ENCODE measurements at places on chromosomes 3 and 15.

- peak; percentile 48 for DNase-seq
Measured at GRCh38 chr15:88476635-88477060, 9.1 kb downstream of the MRPS11 start.

- peak; percentile 76 for DNase-seq
Measured at GRCh38 chr3:149621218-149622005, 36.4 kb downstream of the WWTR1 start.

GRCh38 chr15:79314811-79315210 lies 3.9 kb downstream of the TMED3 start:
- DNase-seq, result no peak

DNA sequence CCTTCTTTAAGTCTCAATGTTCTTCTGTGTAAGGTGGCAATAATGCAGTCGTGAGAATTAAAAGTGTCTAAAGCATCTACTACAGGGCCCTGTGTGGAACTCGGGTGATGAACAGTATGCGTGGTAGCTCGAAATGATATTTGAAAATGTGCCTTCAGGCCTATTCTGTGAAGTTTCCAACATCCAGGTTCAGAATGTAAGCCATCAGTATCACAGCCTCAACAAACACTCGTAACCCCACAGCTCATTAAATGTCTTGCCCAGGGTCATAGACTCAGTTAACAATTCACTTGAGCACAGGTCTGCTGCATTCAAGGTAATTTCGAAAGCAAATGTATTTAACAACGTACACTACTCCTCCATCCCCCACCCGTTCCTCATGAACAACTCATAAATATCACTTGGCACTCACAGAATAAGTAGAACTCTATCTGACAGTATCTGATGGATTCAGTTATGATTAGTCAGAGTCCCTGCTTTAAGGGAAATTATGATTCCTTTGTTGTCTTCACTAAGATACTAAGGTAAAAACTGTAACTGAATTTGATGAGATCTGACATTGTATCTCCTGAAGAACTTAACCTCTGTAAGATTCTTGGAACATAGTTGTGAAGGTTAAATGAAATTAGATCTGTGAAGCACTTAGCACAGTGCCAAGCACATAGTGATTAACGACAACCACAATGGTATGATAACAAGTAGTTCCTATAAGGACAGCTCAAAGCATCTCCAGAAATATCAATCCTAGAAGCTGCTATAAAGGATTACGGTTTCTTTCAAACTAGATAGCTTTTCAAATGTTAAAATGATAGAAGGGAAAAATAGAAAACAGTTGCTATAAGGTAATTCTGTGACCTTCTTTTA lies 642.3 kb downstream of the TBL1XR1 start:
- no peak for DNase-seq

- DNase-seq, result no peak
Measured at GRCh38 chr15:36468746-36469145, 110.7 kb upstream of the CDIN1 start.

DNA sequence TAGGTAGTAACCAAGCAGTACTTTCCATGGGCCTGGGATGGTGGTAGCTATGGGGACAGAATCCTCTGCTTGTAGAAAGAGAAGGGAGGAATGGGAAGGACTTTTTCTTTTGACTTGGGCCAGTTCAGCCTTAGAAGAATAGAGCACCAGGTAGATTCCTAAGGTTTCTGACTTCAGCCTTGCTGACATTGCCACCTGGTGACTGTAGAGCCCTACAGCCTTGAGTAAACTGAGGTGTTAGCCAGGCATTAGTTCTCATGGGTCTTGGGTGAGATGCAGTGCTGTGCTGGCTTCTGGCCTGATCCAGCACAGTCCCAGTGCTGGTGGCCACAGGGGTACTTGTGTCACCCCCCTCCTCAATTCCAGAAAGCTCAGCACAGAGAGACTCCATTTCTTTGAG lies 171.1 kb downstream of the ZBBX start:
- no peak for DNase-seq

- DNase-seq, result no peak
Measured at GRCh38 chr15:96888764-96889163, 558.3 kb downstream of the NR2F2 start.

DNA sequence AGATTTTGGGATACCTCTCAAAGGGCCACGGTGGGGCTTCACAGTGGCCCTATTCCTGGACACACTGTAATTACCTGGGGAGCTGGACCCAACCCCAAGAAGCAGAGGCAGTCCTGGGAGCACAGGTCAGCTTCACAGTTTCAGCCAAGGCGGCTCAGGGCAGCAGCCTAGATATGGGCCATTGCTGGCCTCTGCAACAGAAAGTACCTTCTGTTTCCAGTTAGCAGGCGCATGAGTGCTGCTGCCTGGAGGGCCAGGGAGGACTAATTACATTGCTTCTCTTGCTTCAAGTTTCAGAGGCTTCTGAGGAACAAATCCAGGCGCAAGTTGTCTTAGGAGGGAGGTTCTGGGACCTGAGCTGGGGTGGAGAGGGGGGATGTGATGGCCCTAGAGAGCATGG lies 13.5 kb upstream of the DUSP7 start:
- DNase-seq, result no peak

DNA sequence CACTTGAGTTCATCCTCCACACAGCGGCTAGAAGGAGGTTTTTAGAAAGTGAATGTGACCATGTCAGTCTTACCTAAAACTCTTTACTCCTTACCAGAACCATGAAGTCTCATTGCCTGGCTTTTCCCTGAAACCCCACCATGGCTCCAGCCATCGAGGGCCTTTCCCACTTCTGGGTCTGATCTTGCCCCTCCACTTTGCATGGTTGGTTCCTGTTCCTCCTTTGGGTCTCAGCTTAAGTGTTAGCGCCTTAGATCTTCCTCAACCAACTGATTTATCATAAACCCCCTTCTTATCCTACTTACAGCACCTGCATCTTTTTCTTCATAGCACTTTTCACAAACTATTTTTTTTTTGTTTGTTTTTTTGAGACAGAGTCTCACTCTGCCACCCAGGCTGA lies 45.9 kb upstream of the ULK4 start:
- DNase-seq, result no peak

- peak; percentile 93 for DNase-seq
Measured at GRCh38 chr3:188972310-188972709, 199.5 kb upstream of the TPRG1 start.

GRCh38 chr15:84598250-84598649 lies 2.6 kb upstream of the ZSCAN2 start:
- DNase-seq, result peak; percentile 92

DNA sequence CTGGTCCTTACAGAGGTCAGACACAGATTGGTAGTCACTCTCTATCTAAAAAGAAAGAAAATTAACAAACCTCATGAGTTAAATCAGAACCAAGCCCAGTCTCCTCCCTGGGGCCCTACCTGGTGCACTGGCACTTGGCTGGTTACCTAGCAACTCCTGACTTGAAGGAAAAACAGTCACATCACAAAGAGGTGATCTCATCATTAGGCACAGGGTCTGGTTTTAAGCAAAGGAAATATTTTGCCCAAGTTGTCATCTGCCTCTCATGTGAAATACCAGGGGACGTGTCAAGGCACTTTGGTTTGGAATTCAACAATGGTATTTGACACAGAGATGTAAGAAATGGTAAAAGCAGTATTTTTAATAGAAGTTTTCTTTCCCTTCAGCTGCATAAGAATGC lies 47.7 kb upstream of the FMN1 start:
- DNase-seq, result no peak

DNA sequence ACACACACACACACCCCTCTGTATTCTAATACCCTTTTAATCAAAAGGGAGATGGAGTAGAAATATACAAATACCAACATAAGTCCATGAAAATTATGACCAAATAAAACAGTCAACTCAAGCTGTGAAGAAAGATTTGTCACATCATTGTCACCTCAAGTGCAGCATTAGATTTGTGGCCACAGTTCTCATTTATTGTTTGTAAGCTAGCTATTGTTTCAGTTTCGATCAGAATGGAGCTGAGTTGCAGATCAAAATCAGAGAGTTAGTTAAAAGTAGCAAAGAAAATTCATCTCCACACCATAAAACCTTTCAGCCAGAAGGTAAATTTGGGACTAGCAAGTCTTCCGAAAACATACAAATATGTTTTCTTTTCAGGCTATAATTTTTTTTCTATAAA lies 267.7 kb upstream of the LMCD1 start:
- DNase-seq, result no peak

- no peak for DNase-seq
Measured at GRCh38 chr3:73401616-73402279, 223.0 kb downstream of the PDZRN3 start.

DNA sequence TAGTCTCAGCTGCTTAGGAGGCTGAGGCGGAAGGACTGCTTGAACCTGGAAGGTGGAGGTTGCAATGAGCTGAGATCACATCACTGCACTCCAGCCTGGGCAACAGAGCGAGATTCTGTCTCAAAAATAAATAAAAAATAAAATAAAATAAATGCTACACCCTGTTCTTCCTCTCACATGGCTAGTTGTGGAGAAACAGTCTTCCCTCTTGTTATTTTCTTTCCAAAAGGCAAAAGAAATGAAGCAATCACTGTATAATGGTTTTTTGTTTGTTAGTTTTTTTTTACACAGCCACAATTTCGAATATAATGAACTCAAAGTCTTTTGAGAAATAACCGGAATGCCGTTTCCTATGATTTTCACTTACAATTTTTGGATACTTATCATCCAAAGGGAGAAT lies 4.9 kb upstream of the FRMD4B start:
- no peak for DNase-seq

GRCh38 chr3:55408193-55408826 lies 78.8 kb downstream of the WNT5A start:
- no peak for DNase-seq

DNA sequence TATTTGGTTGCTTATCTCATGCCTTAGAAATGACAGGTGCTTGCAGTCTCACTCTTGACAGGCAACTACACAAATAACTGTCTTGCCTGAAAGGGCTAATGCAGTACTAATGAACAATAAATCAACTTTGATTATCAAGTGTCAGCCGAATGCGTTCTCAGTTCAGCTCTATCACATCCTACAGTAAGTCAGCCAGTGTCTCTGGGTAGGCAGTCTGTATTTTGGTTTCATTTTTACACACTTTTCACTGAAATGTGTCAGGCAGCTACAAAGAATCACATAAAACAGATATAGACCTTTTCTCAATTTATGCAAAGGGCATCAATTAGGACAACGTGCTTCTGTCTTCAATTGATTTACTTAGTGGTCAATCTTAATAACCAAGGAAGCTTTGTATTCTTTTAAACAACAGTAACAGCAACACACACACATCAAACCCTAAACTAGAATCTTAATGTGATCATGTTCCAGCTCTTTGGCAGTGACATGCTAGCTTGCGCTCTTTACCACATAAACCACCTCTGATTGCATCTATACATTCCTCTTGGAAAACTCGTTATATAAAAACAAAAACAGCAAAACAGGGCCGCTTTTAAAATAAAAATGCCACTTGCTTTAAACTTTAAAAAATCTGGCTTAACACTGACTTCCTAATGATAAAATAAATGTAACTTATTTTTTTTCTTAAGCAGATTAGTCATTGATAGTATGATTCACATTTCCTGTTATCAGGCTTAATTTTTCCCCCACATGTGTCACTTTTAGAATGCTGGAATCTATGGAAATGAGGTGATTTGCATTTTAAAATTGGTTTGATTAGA lies 520.4 kb downstream of the FOXP1 start:
- DNase-seq, result peak; percentile 78

- no peak for DNase-seq
Measured at GRCh38 chr3:37934631-37935289, 55.8 kb upstream of the VILL start.

- DNase-seq, result no peak
Measured at GRCh38 chr3:105538483-105538882, 171.8 kb downstream of the ALCAM start.

DNA sequence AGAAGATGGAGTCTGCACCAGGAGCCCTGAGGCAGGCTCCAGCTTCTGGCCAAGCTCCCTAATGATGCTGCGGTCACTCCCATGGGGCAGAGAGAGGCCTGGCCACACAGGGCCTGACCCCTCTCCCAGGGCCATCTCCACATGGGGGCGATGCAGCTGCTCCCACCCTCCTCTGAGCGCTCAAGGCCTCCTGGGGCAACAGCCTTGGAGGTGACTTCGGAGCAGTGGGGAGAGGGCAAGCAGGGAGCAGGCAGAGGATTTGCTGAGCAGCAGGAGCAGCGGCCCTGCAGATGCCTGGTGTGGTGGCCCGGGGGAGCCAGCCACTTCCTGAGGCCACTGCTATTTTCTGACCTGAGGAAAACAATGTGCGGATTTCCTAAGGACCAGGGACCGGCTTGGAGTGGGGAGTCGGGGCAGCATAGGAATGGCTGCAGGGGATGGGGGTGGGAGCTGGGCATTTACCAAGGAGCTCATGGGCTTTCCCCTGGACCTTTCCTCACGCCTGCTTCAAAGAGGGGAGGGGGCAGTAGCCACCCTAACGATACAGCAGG lies 81.6 kb upstream of the RPL32 start:
- no peak for DNase-seq

DNA sequence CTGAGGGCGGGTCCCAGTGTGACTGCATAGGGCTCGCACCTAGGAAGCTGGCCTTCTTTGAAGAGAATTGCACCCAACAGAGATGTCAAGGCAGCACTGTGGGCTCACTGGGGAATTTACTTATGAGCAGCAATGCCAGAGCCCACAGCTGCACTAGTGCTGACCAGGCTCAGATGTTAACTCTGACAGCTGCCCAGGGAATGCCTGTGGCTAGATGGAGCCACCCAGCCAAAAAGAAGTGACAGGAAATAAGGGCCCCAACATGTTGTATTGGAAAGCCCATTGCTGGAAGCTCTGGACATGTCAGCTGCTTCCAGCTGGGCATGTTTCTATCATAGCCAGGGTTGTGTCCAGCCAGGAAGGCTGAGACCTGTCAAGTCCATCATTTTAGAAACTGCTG lies 90.9 kb upstream of the ZNF280D start:
- no peak for DNase-seq

DNA sequence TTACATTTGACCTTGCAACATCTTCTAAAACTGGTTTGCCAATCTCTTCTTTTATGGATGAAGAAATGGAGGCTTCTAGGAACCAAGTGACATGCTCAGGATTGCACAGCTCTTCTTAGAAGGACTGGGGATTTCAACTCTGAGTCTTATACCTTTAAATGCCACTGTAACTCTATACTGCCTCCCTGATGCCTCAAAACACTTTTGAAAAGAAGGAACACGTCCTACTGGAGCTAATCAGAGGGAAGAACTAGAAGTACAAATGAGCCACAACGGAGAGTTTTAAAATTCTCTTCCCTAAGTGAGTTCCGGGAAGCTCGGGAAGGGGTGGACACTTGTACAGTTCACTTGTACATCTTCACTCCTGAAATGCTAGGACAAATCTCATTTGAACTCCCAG lies 949 bp upstream of the MITF start:
- DNase-seq, result peak; percentile 9

DNA sequence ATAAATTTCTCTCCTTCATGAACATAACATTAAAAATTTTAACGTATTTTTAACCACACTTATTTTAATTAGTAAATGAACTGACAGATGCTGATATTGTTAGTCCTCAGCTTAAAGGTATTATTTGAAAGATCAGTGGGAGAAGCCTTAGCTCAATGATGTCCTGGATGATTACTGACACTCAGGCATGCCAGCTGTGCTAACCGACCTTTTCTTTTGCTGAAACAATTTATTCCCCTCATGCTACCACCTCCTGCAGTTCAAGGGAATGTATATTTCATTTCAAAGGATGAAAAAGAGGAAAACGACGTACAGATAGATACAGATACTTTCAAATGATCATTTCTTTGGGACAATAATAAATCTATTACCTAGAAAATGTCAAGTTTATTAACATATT lies 620.8 kb downstream of the FGF12 start:
- no peak for DNase-seq

Measured in common myeloid progenitor, CD34-positive (primary cell).